ENCODE measurements at places on chromosomes 3 and 15.

DNA sequence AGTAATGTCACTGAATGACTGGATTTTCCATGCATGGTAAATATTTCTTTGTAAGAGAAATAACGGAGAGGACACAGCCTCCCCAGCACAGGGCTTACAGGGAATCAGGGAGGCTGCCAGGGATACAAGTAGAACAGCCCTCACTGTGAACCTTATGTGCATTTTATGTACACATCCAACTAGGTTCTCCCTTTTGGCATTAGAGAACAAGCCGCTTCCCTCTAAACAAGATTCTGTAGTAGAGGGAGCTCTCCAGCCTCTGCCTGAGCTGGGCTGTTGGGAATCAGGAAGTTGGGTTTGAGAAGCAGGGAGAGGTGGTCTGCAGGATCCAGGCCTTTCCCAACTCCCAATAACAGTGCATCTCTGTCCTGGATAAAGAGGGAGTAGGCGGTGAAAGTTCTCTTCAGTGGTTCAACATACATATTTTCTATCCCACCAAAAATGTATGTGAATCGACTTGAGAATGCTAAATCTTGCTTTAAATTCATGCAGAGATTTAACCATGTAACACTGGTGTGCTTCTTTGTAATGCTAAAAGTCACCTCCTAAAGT lies 83.7 kb downstream of the ARNT2 start:
- DNase-seq = no peak

GRCh38 chr3:135226057-135226456 lies 431.0 kb downstream of the EPHB1 start:
- no peak for DNase-seq

GRCh38 chr15:50876989-50877360 lies 31.5 kb upstream of the AP4E1 start:
- DNase-seq = no peak

GRCh38 chr3:152729906-152730305 lies 105.0 kb upstream of the P2RY1 start:
- no peak for DNase-seq

- DNase-seq = no peak
Observed at GRCh38 chr3:53084310-53085001, 38.6 kb upstream of the SFMBT1 start.

GRCh38 chr3:175066617-175067415 lies 207.7 kb downstream of the NAALADL2 start:
- no peak for DNase-seq

GRCh38 chr3:49001155-49001554 lies 6.0 kb upstream of the WDR6 start:
- DNase-seq = no peak

DNA sequence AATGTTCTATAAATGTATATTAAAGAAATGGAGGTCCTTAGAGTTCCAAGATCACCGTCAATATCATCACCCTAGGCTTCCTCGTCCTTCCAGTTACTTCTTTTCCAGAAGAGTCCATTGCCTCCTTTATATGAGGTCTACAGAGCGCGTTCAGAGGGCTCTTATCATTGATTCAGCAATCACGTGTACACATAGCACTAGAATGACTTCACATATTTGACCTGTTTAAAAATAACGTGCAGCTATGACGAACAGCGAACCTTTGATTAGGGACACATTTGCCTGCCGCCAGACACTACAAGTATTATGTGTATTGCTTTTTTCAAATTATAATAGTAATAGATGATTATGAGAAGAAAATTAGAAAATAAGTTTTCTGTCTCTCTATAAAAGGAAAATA lies 26.0 kb downstream of the IGF1R start:
- no peak for DNase-seq

DNA sequence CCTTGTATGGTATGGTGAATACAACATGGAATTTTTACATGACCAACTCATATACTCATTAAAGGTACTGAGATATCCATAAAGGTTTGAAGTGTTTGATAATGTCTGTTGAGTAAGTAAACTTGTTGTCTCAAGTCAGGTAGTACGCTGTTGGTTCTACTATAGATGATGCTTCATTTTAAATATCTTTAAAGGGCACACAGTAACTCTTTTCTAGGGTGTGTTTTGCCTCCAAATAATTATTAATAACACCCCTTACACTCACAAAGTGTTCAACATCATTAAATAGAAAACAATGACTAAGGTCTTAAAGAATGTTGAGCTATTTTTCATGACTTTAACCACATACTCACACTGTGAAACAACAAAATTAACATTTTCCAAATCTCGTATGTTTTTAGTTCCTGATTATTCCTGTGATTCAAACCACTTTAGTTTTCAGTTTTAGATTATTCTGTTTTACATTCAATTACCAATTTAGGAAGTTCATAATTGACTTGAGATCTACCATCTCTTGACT lies 220.0 kb upstream of the NANOGP8 start:
- DNase-seq = no peak

GRCh38 chr3:42807929-42808328 lies 1.3 kb upstream of the ACKR2 start:
- no peak for DNase-seq

- no peak for DNase-seq
Observed at GRCh38 chr3:94709249-94709902, 646.5 kb downstream of the NSUN3 start.

- no peak for DNase-seq
Observed at GRCh38 chr3:154061001-154061370, 60.2 kb upstream of the ARHGEF26 start.

DNA sequence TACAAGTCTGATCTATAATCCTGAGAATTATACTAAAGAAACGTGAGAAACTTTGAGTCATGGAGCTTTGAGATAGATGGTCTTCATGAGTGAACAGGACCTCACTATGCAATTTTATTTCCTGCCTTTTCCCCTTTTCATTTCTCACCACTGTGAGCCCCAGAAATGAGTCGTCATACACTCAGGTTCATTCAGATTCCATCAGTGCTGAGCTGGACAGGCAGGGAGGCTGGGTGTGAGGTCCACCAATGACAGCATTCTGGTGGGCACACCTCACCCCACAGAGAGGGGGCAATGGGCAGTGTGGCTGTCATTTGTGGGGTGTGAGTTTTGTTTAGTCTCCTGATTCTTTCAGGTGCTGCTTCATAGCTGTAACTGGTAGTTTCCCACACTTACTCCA lies 16.9 kb downstream of the TIGIT start:
- DNase-seq = no peak

DNA sequence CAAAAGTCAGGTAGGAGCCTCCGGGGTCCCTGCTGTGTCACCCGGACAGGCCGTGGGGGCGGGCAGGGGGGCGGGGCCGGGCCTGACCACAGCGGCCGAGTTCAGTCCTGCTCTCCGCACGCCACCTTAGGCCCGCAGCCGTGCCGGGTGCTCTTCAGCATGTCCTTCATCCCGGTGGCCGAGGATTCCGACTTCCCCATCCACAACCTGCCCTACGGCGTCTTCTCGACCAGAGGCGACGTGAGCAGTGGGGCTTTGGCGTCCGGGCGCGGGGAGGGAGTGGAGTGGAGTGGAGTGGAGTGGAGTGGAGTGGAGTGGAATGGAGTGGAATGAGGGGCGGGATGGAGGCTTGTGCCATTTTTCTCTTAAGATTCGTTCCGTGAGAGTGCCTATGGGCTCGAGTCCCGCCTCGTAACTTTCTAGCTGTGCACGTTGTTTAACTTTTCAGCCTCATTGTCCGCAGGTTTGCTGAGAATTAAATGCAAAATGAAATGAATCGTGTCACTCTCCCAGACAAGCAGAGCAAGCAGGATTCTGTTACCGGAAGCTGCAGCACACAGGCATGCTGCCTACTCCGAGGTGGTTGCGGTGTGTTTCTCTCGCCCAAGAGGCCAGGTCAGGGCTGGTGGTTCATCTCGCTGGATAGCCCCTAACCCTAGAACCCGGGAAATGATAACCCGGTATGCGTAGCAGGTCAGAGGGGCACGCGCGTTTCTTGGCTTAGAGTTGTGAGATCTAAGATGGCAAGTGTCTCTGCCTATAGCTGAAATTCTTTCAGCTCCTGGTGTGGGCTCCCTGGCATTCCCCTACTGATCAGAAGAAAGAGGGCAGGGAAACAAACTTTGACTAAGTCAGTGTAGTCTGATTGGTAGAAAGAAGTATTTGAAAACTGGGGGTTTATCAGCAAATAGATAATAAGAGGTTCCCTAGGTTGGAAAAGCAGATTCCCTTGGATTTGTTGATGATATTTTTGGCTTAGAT lies at the start of gene FAH:
FAH (plus strand) TSS at position 104 of the 981 bp plus-strand sequence; CDS start at position 160, 56 bp downstream.
- no peak for DNase-seq

- DNase-seq = no peak
Observed at GRCh38 chr3:54530944-54531343, 396.9 kb downstream of the LRTM1 start.

GRCh38 chr3:161673866-161674265 lies 177.3 kb downstream of the OTOL1 start:
- DNase-seq = no peak

GRCh38 chr15:79003301-79003700 lies 58.5 kb upstream of the CTSH start:
- no peak for DNase-seq

DNA sequence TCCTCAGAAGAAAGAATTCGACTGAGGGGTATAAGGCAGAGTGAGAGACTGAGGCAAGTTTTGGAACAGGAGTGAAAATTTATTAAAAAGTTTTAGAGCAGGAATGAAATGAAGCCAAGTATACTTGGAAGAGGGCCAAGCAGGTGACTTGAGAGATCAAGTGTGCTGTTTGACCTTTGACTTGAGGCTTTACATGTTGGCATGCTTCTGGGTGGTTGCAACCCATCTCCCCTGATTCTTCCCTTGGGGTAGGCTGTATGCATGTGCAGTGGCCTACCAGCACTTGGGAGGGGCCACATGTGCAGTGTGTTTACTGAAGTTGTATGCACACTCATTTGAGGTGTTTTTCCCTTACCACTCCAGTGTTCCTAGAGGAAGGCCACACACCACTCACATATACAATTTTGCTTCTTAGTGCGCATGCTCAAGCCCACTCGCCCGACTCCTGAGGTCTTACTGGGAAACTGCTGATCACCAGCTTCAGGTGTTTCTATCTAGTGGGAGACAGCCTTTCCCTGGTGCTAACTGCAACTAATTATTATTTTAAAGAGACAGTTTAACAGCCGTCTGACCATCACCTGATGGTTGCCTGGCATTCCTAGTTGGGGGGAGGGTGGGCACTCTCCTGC lies 61.5 kb upstream of the CADPS start:
- no peak for DNase-seq

DNA sequence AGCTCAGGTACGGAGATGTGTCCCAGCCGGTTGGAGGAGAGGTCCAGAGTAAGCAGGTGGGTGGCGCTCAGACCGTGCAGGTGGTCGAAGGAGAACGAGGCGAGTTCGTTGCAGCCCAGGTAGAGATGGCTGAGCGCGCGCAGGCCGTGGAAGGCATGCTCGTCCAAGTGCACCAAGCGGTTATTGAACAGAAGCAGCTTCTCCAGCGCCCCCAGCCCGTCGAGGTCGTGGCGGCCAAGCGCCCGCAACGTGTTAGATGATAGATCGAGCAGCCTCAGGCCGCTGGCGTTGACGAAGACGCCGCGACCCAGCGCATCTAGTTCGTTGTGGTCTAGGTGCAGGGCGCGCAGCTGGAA lies 648 bp downstream of the AMIGO3 start:
- DNase-seq = no peak

DNA sequence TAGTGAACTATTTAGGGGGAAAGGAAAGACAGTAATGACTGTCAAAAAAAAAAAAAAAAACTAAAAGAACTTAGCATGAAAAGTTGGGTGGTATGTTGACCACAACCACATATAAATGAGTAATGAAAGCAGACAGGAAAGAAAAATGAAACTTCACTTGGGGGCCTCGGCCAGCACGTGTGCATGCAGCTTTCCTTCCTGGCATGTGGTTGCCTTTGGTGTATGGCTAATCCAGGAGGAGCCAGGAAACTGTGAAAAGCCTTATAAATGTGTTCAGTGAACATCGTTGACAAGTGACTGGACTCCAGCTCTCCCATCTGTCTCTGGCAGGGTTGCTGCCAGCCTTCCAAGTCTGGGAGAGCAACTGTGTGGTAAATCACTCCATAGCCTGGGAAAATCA lies 195.1 kb downstream of the DTWD1 start:
- no peak for DNase-seq

GRCh38 chr3:9380014-9380413 lies 17.2 kb downstream of the THUMPD3 start:
- no peak for DNase-seq

- no peak for DNase-seq
Observed at GRCh38 chr3:114272271-114272670, 21.6 kb upstream of the TIGIT start.

- DNase-seq = no peak
Observed at GRCh38 chr3:149512073-149512782, 37.7 kb downstream of the TM4SF4 start.

- DNase-seq = no peak
Observed at GRCh38 chr15:92541291-92542200, 114.0 kb downstream of the FAM174B start.

GRCh38 chr3:71849681-71850080 lies 64.7 kb upstream of the PROK2 start:
- no peak for DNase-seq

DNA sequence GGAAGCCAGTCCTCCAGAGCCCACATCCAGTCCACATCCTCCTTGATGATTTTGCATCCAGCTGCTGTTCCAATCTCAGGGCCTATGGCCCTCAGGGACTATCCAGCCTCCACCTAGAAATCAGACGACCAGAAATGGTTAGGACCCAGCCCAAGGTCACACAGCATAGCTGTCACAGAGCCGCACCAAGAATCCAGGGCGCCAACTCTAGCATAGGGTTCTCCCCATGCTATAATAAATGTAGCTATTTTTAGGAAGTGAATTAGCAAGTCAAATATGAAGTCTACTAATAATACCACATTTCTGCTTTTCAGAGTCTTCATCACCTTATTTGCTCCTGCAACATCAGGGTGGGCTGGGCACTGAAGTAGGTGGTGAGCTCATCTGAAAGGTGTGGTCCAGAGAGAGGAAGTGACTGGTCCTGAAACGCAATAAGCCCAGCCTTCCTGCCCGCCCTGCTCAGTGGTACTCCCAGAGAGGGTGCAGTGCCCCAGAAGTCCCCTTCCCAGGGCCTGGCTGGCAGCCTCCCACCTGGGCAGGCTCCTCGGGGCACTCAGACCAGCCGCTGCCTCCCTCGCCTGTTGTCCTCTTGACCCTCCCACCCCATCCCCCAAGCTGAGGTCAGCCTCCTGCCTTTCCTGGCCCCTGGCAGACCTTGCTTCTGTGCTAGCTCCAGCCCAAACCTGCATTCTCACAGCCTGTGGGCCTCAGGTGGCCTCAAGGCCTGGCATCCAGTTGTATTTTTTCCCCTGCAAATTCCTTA lies 17.6 kb upstream of the CYP11A1 start:
- DNase-seq = no peak

- no peak for DNase-seq
Observed at GRCh38 chr3:177491296-177492032, 294.2 kb upstream of the TBL1XR1 start.

All from NCI-H1436 treated with DMSO at 0.1 percent for 48 hours (cell line).